Spleen (tissue), 13 donors: ENCODE measurements at places on chromosomes 11 and 22.

- DNase-seq: no peak
These were observed 3.7 kb downstream of the POLR2L start for GRCh38 chr11:838441-839279.

GRCh38 chr11:1085440-1086170 is 10.9 kb downstream of the MUC2 start:
- peak; percentile 71 for DNase-seq

- DNase-seq: peak; percentile 67
These were observed 2.3 kb downstream of the NAGA start for GRCh38 chr22:42068291-42068690.

DNA sequence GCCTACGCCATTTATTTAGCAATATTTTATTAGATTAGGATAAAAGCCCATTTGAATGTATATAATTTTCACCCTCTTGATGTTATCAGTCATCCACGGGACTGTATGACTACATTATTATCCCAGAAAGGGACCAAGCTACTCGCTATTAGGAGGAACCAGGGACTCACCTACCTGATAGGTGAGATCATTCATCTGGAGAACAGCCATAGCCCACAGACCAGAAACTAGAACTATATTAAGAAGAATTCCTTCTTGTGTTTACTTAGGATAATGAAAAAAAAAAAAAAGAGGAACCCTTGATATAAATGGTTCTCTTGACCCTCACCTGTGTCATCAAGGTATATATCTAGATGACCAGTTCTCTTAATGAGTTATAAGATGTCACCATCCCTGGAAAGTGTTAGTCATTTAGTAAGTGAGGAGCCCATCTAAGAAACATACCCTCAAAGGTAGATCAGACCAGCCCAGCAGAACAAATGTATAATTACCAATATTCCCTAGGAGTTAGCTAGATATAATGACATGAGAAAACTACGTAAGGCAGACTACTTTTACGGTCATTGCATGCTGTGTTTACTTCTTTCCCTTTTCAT is 8.0 kb downstream of the SIK3 start:
- DNase-seq: no peak

DNA sequence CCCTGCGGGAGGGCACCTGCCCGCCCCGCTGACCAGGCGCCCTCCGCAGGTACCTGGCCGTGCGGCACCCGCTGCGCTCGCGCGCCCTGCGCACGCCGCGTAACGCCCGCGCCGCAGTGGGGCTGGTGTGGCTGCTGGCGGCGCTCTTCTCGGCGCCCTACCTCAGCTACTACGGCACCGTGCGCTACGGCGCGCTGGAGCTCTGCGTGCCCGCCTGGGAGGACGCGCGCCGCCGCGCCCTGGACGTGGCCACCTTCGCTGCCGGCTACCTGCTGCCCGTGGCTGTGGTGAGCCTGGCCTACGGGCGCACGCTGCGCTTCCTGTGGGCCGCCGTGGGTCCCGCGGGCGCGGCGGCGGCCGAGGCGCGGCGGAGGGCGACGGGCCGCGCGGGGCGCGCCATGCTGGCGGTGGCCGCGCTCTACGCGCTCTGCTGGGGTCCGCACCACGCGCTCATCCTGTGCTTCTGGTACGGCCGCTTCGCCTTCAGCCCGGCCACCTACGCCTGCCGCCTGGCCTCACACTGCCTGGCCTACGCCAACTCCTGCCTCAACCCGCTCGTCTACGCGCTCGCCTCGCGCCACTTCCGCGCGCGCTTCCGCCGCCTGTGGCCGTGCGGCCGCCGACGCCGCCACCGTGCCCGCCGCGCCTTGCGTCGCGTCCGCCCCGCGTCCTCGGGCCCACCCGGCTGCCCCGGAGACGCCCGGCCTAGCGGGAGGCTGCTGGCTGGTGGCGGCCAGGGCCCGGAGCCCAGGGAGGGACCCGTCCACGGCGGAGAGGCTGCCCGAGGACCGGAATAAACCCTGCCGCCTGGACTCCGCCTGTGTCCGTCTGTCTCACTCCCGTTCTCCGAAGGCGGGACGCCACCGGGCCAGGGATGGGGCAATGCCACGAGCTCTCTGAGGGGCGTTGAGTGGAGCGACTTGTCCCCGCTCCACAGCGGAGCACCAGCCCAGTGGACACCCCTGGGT is 1.8 kb downstream of the GALR3 start:
- DNase-seq: no peak

DNA sequence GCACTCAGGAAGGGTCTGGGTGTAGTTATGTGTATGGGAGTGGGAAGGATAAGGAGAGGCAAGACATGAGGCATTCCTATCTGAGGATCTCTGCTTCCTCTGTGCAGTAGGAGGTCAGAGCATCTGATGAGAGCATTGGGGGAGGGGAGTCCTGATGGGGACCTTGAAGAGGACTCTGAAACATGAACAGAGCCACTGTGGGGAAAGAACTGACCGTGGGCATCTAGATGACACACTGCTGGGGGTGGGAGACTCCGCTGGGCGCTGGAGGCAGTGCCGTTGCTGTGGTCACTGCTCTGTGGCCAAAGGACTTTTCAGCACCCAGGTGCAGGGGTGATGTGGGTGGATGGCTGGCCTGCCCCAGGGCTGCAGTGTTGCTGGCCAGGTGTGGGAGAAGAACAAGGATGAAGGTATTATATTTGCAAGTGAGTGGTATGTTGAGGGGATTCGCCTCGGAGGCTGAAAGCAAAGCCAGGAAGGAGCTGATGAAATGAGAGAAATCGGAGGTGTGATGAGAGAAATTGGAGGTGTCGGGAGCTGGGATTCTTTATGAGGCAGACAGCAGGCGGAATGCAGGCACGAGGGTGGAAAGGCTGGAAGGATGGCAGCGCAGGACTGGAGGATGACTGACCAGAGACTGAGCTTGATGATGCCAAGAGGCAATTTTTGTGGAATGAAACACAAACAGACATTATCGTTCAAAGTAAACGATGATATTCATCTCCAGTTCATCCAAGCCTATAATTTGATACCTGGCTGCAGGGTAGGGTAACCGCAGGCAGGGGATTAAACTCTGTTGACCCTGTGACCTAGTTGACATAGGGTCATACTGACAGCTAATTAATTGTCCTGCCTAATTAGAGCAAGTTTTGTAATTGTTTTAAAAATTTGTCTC is 19.4 kb upstream of the TMPRSS4 start:
- no peak for DNase-seq

DNA sequence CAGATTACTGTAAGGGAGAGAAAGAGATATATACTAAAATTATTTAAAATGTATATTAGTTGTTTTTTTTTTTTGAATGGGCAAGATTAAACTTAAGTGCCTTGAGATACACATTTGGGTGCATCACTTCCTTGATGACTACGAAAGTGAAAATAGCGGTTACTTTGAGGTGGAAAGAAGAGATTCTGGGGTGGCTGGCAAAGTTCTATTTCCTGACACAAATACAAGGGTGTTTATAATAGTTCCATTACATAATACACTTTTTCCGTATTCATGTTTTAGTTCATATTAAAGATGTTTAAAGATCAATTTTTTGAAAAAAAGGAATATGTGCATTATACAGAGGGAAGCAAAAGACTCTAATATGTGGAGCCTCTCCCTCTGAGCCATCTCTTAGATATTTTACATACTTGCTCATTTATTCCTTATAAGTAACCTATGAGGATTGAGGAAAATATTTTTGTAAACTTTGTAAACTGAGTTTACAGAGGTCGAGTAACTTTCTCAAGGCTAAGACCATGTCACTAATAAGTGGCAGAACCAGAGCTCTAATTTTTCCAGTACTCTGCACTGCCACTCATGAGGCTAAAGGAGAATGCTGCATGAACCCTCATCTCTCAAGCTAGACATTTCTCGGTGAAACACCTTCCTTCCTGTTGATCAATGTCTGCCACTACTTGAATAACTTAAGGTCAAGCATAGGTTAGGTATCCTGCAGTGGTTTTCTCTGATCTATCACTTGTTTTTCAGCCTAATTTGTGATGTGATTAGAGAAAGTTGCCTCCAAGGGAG is 58.6 kb downstream of the DDIAS start:
- no peak for DNase-seq

GRCh38 chr11:87740451-87740850 is 434.8 kb downstream of the RAB38 start:
- no peak for DNase-seq
